ENCODE measurements at places on chromosomes 13 and 19.
A peak's percentile ranks its signal among the peaks of the same experiment; 100 is the strongest.

DNA sequence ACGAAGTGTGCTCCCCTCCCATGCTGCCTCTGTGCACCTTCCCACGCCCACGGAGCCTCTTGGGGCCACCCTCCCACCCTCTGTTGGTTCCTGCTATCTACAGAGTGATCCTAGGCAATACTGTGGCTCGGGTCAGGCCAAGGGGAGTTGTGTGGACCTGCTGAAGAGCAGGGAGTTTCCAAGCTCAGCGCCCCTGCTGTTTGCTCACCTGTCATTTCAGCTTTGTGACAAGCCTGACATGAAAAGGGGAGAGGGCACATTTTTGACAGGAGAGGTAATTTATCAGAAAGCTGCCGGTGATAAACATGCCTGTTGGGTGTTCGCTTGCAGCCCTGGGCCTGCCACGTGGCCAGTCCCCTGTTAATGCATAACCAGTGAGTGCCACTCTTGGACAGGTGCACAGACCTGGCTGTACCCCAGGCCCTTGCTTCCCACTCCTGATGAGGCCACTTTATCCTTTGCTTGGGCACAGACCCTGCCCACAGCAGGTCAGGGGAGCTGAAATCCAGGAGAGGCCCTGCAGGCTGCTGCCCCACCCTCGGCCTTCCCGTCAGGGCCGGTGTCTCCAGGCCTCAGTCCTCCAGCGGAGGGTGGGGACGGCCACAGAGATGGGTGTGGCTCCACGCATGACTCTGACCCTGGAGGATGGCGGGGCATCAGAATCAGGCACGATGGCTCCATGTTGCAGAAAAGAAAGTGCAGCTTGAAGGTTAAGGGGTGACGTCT is 201.5 kb upstream of the GPR12 start:
- no peak for DNase-seq

DNA sequence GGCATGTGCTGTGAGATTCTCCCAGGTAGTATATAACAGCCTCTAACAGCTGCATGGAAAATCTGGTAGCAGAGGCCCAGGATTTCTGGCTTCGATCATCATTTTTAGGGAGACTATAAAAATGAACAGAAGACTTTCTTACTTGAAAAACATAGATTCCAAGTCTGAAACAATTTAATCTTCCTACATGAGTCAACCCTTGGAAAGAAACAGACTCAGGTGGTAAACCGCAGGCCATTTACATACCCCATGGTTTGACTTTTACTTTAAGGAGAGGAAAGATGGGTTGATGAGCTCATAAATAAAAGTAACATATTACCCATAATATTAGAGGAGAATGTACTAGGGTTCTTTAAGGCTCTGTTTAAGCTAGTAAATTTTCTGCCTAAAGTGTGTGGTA is 121.6 kb downstream of the CYSLTR2 start:
- no peak for DNase-seq

- DNase-seq: no peak
Measured at GRCh38 chr13:71704656-71705055, 162.3 kb downstream of the DACH1 start.

GRCh38 chr13:99124794-99125316 is 75.8 kb upstream of the UBAC2 start:
- DNase-seq: no peak

DNA sequence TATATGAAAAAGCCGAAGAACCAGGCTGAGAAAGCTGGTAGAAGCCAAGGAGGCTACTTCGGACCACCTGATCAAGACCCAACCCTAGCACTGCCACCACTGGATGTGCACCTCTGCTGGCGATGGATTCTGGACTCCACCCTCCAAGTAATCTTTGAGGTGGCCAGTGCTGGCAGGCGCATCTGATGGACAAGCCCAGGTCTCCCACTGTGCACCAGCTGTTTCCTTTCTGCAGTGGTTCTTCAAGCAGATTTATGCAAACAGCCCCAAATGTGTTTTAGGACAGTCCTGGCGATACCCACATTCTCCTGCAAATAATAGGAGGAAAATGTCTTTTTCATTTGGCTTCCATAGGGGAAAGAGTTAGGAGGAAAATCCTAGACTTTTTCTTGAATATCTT is 172.3 kb downstream of the SHISA2 start:
- no peak for DNase-seq

DNA sequence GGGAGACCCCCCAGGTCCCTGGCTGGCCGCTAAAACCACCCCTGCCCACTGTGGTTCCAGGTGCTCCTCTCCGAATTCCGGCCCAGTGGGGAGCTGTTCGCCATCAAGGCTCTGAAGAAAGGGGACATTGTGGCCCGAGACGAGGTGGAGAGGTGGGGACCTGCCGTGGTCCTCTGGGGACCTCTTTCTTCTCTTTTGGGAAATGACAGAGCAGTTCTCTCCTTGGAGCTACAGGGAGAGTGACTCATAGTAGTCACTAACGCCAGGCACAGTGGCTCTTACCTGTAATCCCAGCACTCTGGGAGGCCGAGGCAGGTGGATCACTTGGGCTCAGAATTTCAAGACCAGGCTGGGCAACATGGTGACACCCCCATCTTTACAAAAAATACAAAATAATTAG is 7.3 kb downstream of the PTGER1 start:
- no peak for DNase-seq

DNA sequence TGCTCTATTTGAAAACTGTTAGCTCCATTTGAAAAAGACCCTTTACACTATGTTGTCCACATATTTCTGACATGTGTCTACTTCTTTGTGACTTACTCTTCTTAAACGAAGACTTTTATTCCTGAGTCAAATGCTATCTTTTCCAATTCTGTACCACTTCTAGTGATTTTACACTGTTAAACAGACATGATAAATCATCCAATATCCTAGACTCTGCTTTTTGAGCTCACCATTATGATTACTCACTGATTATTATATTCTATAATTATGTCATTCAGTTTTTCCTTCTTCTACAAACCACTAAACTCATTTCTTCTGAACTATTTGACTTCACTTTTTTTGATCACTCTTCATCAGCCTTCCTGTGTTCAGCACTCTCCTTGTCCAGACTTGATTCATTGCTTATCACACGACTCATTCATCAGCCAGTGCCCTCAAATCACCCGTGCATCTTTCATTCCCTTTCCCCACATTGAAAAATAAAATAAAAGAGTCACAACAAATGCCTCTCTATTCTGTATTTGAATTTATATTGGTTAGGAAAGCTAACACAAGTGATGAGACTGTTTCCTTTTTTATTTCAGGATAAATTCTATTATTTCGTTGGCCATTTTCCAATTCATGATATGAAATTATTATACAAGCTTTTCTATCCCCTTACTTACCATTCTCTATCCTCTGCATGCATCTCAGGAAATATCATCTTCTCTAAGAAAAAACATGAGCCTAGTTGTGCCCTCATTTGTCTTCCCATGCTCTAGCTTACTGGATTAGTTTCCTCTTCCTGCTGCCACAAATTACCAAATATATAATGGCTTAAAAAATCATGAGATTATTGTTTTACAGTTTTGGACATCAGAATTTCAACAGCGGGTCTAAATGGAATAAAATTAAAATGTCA is 1482.1 kb upstream of the MIR17HG start:
- no peak for DNase-seq

GRCh38 chr13:50291611-50292010 is 276.4 kb downstream of the KCNRG start:
- no peak for DNase-seq

DNA sequence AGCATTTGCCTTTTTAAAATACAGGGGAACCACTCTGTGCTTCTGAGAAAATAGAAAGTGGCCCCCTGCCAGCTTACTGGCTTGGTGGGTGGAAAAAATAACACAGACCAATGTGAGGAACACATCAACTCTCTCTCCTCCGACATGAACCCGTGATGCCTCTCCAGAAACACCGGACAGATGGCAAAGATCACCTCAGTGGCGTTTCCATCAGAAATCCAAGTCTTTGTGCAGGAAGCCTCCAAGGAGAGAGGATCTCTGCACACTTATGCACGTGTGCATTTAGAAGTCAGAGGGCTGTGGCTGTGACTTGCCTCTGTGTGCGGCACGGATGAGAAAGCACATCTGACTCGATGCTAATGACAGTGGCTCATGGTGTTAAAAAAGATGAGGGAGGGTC is 112.3 kb upstream of the KLF12 start:
- DNase-seq: no peak

DNA sequence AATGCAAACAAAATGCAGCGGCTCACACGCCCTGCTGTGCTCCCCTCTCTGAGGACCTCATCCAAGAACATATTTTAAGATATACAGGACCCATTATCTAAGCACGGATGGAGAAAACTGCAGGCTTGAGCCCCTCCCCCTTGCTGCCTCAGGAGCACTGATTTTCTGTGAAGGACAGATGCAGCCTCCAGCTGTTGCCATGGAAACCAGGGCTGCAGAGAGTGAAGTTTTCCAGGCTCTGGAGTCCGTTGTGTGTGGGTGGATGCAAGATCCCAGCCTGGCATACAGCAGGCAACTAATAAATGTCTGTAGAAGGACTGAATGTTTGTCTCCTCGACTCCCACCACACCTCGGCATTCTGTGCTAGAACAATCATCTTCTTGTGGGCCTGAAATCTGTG is 105.6 kb upstream of the PEG3 start:
- no peak for DNase-seq

GRCh38 chr13:38707460-38707859 is 20.6 kb downstream of the FREM2 start:
- DNase-seq: no peak

GRCh38 chr19:10245189-10245939 is 6.7 kb upstream of the MRPL4 start:
- no peak for DNase-seq

GRCh38 chr13:59493436-59493965 is 670.2 kb downstream of the DIAPH3 start:
- no peak for DNase-seq

DNA sequence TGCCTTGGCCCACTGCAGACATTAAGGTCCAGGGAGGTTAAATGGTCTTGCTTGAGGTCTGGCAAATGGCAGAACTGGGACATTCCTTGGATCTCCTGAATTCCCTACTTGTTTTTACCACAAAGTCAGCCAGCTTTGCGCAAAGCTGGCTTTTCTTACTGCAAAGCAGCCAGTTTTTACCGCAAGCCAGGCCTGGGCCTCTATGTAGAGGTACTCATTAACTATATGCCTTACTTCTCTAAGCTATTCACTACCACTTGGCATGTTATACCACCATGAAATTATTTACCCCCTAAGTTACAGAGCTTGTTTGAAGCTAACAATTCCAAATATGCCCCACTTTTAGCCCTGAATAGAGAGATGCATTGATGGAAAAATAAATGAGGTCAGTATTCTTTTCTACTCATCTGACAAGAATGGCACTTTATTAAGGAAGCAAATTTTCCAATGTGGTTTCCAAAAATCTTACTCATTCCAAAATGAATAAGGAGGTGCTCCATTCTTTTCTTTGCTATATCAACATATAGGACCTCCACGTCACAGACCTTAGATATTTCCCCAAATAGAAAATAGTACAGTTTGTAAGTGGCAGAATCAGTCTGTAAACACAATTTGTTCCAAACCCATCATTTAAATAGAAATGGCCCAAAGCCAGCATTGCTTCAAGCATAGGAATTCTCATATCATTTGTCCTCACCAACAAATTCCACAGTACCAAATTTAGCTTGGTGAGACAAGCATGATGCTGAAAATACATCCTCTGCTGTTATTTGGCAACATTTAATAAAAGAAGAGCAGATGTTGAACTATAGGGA is 143.9 kb upstream of the TSC22D1 start:
- DNase-seq: no peak

DNA sequence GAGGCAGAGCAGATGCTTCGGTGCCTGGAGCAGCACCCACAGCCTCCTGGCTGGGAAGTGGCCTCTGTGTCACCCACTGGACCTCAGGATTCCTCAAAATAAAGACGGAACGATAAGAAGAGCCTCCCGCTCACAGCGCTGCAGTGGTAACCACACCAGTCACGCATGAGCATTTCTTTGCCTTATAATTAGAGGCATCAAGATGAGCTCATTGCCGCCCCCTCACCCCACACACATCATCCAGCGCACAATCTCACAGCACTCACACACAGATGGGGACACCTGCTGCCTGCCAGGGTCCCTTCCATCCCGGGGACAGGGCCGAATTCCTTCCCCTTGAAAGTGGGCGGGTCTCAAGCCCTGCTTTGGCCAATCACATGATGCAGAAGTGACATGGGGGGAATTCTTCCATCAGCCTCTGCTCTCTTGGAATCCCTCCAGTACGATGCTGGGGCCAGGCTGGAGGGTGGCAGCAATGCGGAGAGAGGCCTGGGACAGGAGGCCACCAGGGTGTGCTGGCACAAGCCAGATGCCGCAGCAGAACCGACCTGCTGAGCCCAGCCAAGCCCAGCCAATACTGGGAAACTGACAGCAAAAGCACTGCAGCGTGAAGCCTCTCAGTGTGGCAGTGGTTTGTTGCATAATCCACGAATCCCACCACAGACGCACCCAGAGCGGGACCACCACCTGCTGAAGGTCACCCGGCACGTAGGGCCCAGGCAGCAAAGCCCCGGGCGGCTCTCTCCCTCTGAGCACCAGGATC is 16.0 kb downstream of the PIP5K1C start:
- no peak for DNase-seq

GRCh38 chr19:57406516-57407123 is 4.3 kb upstream of the ZNF17 start:
- DNase-seq: peak; percentile 70

DNA sequence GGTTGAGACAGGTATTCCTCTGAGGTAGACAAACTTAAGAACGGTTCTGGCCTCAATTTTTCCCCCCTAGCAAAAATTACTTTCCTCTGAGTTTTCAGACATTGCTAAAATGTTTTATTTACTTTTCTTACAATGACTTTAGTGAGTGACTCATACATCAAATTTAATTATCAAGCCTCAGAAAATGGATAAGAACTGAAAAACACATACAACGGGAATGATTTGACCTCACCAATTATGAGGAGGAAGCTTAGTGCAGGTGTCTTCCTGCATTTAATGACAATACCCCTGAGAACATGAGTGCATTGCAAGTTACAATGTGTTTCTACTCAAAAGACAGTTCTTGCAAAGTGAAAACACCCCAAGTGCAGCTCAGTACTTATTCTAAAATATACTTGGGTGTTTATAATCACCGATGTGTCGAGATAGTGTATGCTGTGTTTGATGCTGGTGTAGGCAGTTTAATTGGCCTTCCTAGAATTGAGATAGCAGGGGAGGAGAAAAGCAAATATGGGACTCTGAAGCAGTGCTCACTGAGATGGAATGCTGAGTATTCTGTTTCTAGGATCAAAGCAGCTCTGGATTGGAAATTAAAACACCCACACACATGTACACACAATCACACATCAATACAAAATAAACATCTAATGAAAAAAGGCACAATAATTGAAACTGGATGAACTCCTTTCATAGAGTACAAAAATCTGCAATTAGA is 189.5 kb upstream of the SLC10A2 start:
- DNase-seq: no peak

- DNase-seq: no peak
Measured at GRCh38 chr19:55528030-55528803, 8.7 kb downstream of the SBK2 start.
